ENCODE measurements at places on chromosomes 2 and 18. TPM values are rescaled to one million over a fixed set of nuclear protein-coding genes. Genes with fewer than 3 reads are reported as not detected.

DNA sequence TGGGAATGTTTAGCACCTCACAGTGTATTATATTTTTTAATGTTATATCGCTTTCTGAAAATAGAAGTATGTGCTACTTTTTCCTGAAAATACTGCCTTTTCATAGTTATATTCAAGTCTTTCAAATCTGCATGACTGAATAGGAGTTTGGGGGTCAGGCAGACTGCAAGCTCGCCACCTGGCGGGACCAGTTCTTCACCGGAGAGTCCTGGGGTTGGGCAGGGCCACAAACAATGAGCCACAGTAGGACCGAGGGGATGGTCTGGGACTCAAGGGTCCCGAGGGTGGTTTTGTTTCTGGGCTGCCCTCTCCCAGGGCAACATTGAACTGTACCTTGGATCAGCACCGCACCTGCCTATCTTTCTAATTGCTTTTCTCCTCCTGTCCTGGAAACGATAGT is 70.6 kb downstream of the VWA3B start:
- no peak for DNase-seq

DNA sequence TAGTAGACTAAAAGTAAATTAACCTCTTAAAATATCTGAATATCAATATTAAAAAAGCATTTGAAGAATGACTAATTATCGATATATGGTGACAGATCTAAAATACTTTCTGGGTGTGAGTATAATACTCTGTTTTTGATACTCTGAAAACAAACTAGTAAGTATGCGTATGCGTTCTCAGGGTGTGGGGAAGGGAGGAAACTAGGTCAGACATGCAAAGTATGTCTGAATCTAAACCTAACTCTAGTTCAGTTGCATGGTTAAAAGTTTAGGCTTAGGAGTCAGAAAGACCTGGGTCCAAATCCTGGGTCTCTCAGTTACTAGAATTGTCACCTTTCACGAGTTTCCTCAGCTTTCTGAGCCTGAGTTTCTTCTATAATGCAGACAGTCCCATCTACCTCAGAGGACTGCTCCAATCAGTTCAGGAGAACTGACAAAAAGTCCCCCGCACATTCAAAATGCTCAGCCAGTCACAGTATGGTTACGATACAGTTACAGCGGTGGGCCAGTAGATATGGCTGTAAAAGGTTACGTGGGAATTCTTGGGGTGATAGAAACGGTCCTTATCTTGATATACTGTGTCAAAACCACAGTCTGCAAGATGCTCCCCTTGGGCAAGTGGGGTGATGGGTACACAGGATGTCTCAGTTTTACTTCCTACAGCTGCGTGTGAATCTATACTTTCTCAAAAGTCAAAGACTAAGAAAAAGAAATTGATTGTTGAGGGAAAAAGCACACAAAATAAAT is 29.2 kb downstream of the UNC50 start:
- no peak for DNase-seq

- no peak for DNase-seq
Measured at GRCh38 chr2:26712486-26713465, 20.3 kb downstream of the KCNK3 start.

GRCh38 chr2:152005607-152006006 is 93.2 kb downstream of the CACNB4 start:
- DNase-seq: no peak

- DNase-seq: no peak
Measured at GRCh38 chr2:19059076-19059475, 299.3 kb downstream of the OSR1 start.

The CRYGB gene
- polyA plus RNA-seq: not detected

DNA sequence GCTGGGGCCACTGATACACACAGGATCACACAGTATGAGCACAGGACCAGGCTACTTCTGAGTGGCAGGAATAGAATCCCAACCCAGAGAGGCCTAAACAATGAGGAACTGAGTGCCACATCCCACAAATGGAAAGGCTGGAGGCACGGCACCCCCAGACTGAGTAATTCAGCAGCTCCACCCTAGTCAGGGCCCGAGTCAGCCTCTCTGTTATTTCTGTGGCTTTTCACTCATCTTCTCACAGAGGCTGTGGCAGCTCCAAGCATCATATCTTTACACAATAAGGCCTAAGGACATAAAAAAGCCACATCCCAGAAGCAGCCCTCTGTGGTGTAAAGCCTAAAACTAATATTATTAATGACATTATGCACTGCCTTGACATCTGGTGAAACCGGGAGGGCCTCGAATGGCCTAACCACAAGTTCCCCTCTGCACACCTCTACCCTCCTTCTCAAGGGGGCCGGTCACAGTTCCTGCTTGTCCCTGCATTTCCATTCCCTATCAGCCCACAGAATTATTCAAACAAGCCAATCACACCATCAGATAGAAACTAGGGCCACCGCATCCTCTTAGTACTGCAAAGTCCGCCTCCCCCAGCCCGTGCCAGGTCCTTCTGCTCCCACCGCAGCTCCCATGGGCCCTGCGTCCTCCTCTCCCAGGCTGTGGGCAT is 12.5 kb upstream of the MAL start:
- no peak for DNase-seq

- DNase-seq: no peak
Measured at GRCh38 chr18:9115984-9116383, 13.5 kb downstream of the NDUFV2 start.

DNA sequence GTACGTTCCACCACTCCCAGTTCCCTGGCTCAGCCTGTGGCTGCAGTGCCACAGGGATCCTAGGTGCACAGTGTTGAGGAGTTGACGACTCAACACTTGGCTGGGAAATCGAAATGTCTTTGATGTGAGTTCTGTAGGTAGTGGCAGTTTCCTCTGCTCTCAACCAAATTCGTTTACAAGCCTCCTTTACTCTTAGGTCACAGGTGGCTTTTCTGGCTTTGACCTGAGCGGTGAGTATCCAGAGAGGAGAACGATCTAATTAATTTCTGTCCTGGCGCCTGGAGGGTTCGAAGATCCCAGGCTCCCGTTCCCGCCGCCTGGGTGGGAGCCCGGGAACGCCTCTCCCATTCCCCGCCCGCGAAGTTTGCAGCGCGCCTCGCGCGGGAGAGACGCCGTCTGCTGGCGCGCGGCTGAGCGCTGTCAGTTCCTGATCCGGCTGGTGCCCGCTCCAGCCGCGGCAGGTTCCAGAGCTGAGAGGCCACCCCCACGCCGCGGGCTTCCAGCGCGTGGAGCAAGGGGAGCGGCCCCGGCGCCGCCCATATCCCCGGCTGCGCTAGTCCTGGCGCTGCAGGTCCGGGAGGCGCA is at the start of gene LAMA3:
TSS of gene LAMA3 (plus strand) at position 423 of the 585 bp plus-strand sequence. CDS start 231 bp downstream, outside the sequence.
- peak; percentile 63 for DNase-seq

The MOB1A gene
- polyA plus RNA-seq: 82.8 TPM

The SLC9A2 gene
- 0.31 TPM for polyA plus RNA-seq

GRCh38 chr2:23506531-23507266 is 121.7 kb downstream of the KLHL29 start:
- no peak for DNase-seq

GRCh38 chr2:218081695-218082094 is 12.6 kb downstream of the RUFY4 start:
- DNase-seq: no peak

DNA sequence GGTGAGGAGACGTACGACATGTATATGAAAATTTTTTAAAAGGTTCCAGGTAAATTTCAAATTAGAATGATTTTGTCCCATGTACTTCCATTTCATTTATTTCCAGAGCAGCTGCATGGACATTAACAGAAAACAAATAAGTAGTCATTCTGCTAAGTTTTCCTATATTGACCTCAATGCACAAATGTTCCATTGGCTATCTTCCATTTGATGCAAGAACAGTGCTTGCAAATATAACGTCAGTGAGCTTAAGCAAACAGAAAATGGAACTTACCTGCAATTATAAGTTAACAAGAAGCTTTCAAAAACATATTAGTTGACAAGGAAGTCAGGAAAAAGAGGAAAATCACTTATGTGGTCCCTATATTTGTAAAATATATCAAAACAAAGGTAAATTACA is 16.6 kb downstream of the PAIP2B start:
- DNase-seq: no peak

The NT5C1B gene
- polyA plus RNA-seq: 1.3 TPM

GRCh38 chr18:76264876-76265250 is 230.2 kb downstream of the ZNF516 start:
- no peak for DNase-seq

DNA sequence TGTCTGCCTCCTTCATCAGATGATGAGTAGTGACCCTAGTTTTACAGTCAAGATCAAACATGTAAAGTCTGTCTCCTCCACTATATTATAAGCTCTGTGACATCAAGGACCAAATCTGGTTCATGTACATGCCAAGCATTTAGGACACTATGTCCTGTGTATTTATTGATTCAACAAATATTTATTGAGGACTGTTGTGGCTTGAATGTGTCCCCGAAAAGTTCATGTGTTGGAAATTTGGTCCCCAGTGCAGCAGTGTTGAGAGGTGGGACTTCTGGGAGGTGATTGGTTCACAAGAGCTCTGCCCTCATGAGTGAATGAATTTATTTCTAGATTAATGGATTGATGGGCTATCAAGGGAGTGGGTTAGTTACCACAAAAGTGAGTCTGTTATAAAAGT is 46.6 kb upstream of the FRZB start:
- no peak for DNase-seq

DNA sequence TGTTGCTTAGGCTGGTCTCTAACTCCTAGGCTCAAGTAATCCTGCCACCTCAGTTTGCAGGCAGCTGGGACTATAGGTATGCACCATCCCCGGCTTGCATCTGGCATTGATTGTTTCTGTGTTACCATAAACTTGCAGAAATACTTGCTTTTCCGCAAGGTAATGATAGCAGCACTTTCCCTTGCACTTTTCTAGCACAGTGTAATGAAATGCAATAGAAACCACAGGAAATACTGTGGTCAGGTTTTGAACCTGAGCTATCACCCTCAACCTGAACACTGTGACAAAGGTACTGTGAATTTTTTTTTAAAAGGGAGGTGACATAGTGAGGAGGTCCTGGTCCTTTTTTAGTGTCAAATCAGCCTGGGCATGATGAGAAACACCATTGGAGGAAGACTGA is 38.3 kb downstream of the DHRS9 start:
- DNase-seq: no peak

The TFPI gene
- 151 TPM for polyA plus RNA-seq

The POTEC gene
- not detected for polyA plus RNA-seq

The TWIST2 gene
- 4.6 TPM for polyA plus RNA-seq

DNA sequence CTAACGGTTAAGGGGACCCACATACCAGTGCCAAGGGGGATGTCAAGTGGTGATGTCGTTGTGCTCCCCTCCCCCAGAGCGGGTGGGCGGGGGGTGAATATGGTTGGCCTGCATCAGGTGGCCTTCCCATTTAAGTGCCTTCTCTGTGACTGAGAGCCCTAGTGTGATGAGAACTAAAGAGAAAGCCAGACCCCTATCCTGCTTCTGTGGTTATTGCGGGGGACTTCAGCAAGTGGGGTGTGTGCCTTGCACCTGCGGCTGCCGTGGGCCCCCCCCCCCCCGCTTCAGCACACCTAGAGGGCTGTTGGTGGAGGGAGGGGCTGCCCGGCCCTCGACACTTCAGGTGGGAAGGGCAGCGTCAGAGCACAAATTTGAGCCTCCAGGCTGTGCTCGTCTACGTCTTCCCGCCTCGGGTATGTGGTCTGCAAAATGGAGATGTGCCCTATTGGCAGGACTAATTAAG is 6.1 kb downstream of the CTDSP1 start:
- DNase-seq: peak; percentile 47

GRCh38 chr2:110655701-110656100 is 22.2 kb downstream of the BUB1 start:
- DNase-seq: no peak

The ALK gene
- polyA plus RNA-seq: not detected

DNA sequence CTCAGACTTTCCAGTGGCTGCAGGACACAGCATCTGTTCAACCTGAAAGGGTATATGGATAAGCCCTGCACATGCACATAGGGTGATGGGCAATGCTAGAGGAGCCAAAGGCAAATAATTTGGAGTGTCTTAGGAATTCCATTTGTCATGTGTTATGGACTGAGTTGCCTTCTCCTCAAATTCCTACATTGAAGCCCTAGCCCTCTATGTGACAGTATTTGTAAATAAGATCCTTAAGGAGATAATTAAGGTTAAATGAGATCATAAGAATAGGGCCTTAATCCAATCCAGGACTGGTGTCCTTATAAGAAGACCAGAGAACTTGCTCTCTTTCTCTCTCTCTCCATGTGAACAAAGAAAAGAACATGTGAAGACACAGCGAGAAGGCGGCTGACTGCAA is 42.9 kb upstream of the CREG2 start:
- no peak for DNase-seq

DNA sequence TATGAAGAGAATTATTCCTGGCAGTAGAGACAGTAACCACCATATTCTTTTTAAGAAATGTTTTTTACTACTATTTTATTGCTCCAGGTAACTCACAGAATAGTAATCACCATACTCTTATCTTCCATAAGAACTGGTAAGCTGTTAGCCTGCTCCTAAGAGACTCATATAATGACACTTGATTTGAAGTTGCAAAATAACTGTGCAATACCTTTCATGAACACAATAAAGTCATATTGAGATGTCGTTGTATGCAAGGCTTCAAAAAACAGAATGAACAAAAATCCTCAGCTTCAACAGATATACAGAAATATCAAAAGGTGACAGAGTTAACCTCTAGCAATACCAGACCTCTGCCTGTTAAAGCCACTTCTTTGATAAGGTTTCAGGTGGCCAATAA is 360.1 kb downstream of the NBAS start:
- DNase-seq: no peak

The KLHL41 gene
- 1.3 TPM for polyA plus RNA-seq

The CCDC121 gene
- polyA plus RNA-seq: 12.1 TPM

DNA sequence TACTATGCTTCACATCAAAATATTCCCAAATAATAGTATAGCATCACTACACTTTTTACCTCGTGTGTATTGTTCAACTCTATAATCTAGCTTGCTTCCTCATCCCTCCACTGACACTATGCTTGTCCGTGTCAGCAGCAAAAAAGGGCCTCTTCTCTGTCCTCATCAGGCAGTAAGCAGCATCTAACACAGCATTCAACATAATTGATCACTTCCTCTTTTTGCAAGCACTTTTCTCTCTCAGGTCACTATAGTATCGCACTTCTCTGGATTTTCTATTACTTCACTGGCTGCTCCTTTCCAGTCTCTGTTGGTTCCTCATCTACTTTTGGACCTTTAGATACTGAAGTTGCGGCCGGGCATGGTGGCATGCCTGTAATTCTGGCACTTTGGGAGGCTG is 64.9 kb upstream of the ZSWIM2 start:
- DNase-seq: no peak

DNA sequence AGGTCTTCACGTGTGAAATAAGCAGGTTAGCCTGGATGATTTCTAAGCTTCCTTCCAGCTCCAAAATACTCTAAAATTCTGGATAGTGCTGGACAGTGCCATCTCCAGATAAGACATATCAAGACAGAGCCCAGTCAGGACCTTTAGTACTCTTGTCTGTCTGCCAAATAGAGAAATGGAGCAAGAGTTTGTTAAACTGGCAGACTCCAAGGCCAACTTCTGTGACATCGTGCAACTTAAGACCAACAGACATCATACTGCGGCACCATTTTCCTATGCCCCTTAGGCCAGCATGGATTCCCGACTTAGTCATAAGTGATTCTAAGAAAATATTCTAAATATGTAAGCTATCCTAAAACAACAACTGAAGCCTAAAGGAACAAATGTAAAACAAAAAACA is 118.6 kb downstream of the RBMS1 start:
- DNase-seq: no peak

The SFXN5 gene
- polyA plus RNA-seq: 14.7 TPM

- peak; percentile 78 for DNase-seq
Measured at GRCh38 chr2:110991911-110992310, 128.8 kb upstream of the BCL2L11 start.

Data from left lung (tissue), 14 donors.